ENCODE measurements at places on chromosomes 1 and 21.

DNA sequence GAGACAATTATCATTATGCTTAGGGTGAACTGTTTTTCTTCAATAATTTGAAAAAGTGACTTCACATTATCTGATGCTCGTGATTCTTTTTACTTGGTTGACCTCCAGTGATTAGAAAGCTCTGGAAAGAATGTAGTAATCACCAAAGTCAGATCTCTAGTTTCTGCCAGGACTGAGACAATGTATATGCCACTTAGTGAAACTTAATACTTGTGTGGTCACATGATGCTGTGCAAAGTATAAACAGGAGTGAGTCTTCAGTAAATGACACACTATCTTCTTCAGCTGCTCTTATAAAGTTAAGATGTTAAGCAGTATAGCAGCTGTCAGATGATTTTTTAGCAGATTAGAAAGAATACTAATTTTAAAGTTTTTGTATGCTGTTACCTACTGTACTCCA is 17.2 kb downstream of the VCAM1 start:
- DNase-seq = peak; percentile 42

DNA sequence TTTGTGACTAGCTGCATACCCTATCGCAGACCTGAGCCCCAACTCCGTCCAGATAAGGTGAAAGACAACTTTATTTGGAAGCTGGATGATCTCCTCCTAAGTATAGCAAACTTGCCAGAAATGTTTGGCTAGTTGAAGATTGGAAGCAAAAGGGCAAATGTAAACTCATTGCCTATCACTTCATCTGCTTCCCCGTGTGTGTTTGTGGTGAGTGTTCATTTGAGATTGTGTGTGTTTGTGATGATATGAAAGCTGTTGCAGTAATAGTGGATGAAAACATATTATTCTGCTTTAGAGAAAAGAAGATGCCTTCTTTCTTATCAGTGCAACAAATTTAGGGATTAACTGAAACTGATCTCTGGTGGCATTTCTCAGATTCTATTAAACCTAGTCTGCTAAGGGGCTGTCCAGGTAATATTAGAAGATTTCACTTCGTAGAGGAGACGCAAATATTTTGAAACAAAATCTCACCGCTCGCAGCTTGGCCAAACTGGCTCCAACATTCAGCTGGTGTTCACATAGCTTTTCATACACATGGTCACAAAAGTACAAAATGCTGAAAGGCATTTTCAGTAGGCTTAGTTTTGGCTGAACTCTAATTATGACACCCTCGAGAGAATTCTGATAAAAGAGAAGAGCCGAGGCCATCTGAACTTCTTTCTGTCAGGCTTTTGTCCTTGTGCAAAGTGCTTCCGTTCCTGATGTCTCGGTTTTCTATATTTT is 1.1 kb downstream of the TBX19 start:
- DNase-seq = no peak

DNA sequence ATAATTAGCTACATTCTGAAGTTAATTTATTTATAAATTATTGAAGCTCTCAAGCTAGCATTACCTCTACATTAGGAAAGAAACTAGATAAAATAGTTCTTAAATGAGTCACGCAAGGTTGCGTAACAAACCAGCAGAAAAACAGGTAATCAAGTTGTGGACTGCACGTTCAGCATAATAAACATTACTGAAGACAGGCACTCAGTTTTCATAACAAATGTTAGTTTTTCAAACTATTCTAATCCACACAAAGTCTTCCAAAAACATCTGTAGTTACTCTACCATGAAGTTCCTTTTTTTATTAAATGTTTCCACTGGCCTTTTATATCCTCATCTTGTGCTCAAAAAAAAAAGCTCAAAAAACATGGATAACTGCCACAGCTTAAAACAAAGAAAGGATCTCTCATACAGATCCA is 1.3 kb downstream of the TOR1AIP2 start:
- DNase-seq = no peak

GRCh38 chr1:111505641-111506119 is 2.2 kb upstream of the ADORA3 start:
- no peak for DNase-seq

GRCh38 chr1:105243969-105244368 is 1494.3 kb downstream of the AMY1C start:
- peak; percentile 46 for DNase-seq

GRCh38 chr1:196229546-196229945 is 378.7 kb downstream of the KCNT2 start:
- DNase-seq = no peak

DNA sequence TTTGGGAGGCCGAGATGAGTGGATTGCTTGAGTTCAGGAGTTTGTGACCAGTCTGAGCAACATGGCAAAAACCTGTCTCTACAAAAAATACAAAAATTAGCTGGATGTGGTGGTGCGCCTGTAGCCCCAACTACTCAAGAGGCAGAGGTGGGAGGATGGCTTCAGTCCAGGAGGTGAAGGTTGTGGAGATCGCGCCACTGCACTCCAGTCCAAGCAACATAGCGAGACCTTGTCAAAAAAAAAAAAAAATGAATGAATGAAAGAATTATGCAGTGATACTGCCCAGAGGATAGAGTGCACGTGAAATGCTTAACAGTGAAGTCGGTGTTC is 429 bp upstream of the DPH2 start:
- DNase-seq = no peak

- no peak for DNase-seq
Measured at GRCh38 chr1:9751971-9752370, 71.8 kb downstream of the CLSTN1 start.

GRCh38 chr1:42737986-42738677 is 1.9 kb downstream of the CLDN19 start:
- no peak for DNase-seq

Data from NCI-H446 treated with DMSO at 0.1 percent for 48 hours (cell line).